ENCODE measurements at places on chromosomes 16 and 17.
A peak's percentile ranks its signal among the peaks of the same experiment; 100 is the strongest.

DNA sequence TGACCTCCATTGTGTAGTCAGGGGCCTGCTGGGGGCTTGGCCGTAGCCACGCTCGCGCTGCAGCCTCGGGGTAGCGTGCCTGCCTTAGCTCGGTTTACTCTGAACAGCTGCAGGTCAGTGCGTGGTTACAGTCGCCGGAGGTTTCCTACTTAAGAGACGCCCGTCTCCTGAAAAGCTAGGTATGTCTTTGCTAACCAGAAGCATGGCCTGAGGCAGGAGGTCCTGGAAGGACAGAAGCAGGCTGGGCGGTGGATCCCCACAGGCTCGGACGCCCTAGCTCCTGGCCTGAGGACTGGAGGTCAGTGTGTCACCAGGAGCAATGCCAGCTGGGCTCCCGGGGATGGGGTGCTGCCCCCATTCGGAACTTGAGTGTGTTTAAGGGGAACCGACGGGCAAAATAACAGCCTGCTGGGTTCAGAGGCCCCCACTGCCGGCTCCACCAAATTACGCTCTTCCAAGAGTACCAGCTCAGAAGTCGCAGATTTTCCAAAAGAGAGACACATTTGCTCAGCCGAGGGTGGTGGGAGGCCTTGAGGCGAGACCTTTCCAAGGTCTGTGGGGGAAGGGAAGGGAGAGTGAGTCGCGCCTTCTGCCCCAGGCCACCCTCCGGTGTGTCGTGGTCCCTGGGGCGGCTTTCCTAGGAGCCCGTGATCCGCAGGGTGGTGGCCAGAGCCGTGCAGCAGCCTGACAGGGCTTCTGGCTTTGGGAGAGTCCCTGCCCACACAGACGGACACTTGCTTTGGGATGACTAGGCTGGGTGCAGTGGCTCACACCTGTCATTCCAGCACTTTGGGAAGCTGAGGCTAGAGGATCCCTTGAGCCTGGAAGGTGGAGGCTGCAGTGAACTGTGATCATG lies 3.9 kb upstream of the GNG13 start:
- no peak for DNase-seq

- DNase-seq: no peak
Observed at GRCh38 chr17:40536295-40537171, 28.7 kb downstream of the CCR7 start.

DNA sequence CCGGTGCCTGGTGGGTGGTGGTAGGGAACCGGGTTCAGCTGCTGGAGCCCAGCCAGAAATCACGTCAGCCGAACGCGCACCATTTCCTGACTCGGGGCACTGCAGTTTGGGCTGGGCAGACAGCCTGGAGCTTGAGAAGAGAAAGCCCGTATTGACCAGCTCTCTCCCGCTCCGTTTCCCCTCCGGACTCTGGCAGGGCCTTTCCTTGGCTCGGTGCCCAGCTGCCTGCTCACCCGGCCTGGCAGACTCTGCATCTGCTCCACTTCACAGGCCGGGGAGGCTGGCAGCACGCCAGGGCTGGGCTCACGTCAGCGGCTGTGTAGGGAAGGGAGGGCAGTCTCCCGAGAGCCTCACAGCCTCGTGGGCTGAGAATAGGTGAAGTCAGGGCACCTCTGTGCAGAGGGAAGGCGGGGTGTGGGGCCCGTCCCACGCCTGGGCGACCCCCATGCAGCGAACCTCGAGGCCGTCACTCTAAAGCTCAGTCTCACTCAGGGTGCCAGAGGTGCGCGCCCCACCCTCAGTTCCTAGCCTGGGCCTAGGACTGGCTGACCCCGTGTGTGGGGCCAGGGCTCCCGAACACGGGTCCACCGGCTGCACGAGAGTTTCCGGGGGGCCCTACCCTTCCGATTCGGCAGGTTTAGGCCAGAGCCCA lies 59.1 kb downstream of the OR1D5 start:
- DNase-seq: peak; percentile 92

DNA sequence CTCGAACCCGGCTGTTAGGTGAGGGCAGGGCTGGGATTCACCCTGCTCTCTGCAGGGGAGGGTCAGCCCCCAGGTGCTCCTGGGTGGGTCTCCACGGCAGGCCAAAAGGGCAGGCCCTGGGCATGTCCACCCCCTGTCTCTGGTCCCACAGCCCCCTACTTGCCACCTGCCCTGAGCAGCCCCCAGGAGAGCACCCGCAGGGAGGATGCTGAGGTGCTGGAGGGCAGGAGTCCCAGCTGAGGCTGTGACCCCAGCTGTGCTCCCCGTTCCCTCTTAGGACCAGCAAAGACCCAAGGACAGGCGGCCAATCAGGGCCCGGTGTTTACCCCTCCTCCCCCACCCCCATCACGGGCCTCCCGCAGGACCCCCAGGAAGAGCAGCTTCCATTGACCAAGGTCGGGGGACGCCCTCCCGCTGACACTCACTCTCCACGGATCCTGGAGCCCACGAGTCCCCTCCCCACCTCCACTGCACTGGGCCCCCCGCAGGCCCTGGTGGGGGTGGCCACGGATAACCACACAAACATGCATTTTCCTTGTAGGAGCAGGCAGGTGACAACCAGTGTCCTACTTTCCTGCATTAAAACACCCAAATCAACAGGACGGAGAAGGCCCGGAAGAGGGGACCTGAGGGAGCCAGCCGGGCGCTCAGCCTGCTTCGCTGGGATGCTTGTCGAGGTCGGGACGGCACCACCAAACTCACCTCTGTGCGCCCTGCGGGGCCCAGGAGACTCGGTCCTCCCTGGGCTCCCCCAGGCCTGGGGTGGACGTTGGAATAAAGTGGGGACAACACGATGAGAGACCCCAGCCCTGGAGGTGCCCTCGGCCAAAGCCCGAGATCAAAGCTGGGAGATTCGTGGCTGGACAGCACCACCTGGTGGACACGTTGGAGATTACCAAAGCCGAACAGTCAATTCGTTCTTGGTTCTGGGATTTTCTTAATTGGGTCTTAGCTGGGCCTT lies 22.5 kb upstream of the ENPP7 start:
- DNase-seq: peak; percentile 25

DNA sequence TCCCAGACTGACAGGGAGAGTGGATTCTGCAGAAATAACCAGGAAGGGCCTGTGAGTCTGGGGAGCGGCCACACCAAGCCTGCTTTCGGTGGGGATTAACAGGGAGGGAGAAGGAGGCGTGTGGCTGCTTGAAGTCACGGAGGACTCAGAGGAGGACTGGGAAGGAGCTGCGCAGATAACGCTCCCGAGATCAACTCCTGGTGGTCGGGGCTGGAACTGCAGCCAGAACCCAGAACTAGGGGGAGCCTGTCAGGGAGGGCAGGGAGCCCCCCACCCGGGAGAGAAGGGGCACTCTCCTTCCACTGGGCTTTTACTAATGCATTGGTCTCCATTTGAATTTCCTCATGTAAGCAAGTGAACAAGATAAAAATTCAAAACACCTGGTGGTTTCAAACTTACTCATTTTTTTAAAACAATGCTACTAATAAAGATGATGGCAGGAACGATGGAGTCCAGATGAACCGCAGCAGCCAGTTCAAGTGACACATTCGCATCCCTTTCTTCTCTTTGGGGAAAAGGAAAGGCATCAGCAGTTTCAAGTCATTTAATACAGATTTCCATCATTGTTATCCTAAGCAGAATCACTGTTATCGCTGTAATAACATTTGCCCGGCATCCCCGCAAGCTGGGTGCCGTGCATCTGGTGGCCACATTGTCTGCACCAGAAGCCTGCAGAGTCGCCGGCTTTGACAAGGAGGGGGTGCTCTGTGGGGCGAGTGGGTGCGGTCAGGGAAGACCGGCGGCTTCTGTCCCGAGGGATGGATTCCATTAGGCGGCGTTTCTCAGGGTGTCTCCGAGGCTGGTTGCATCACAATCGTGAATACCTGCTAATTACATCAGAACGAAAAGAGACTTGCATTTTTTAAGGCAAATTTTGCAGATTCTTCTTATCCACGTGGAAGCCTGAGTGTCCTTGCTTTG lies 183.0 kb downstream of the FOXL1 start:
- peak; percentile 80 for DNase-seq
